ENCODE measurements at places on chromosomes 5 and 9. TPM values are rescaled to one million over a fixed set of nuclear protein-coding genes. Genes with fewer than 3 reads are reported as not detected.

Gene SPINK4
- total RNA-seq: not detected

Gene THBS4
- total RNA-seq: 2.9 TPM

Gene SLC6A3
- total RNA-seq: not detected

Gene S1PR3
- 1.2 TPM for total RNA-seq

Gene FBP2
- total RNA-seq: not detected

Gene CDO1
- total RNA-seq: 1.6 TPM

Gene PITX1
- not detected for total RNA-seq

Gene PROP1
- total RNA-seq: not detected

Gene MCCC2
- total RNA-seq: 29.2 TPM

Gene CAVIN4
- total RNA-seq: 1.2 TPM

Measured in dermis microvascular lymphatic vessel endothelial cell (primary cell).